ENCODE measurements at places on chromosomes 6 and 20. TPM values are rescaled to one million over a fixed set of nuclear protein-coding genes. Genes with fewer than 3 reads are reported as not detected.
A peak's percentile ranks its signal among the peaks of the same experiment; 100 is the strongest.

The WFDC10A gene
- not detected for total RNA-seq

The NMBR gene
- not detected for total RNA-seq

The KHDC1L gene
- total RNA-seq: not detected

The SLC32A1 gene
- total RNA-seq: not detected

The COL9A3 gene
- 0.28 TPM for total RNA-seq

The BANF2 gene
- not detected for total RNA-seq

The NCOA3 gene
- total RNA-seq: 29.0 TPM

The PSMB8 gene
- 33.3 TPM for total RNA-seq

DNA sequence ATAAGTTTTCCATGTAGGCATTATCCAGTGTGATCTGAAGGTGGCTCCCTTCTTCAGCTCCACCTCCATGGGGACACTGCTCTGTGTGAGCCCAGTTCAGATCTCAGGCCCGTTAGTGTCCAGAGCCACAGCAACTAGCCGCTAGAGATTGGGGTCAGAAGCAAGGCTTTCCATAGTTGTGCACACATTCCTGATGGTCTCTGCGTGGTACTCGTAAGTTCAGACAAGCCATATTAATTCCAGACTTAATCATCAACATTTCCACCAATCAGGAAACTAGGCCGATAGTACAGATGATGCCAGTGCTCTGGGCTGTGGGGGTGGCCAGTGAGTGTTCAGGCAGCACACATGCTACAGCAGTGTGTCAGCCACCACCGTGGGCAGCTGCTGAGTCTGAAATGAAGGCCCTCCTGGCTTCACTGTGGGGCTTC is 17.5 kb upstream of the SYNCRIP start:
- peaks cover under 1% of the 10 kb centered on the region for H3K36me3 ChIP-seq
- peak overlapping the region; percentile 2 for H3K4me3 ChIP-seq
- no peaks in the 10 kb centered on the region for H3K27me3 ChIP-seq

- H3K36me3 ChIP-seq: no peaks in the 10 kb centered on the region
- peak overlapping the region; percentile 56 for H3K27ac ChIP-seq
- peak; percentile 58 for DNase-seq
- peaks cover 10% of the 10 kb centered on the region for H3K4me1 ChIP-seq
Observed at GRCh38 chr6:129701721-129702455, 8.1 kb downstream of the ARHGAP18 start.

DNA sequence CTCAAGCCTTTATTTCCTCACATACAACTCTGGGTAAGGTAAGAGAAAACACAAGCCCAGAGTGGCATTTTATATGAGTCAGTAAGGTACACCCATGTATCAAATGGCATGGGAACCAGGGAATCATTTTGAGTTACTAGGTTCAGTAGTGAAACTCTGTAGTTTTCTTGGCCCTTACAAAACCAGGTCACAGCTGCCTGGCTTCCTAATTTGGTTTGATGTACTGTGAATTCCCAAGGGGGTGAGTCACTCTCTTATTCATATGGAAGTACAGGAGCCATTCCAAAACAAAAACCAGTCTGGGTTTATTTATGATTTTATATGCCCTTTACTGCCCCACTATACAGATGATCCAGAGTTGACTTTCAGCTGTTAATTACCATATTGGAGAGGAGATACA is 70.7 kb downstream of the PDE7B start:
- H3K4me3 ChIP-seq: no peak overlapping the region
- DNase-seq: peak; percentile 98
- H3K36me3 ChIP-seq: peaks cover 4% of the 10 kb centered on the region
- H3K27me3 ChIP-seq: no peaks in the 10 kb centered on the region
- H3K4me1 ChIP-seq: peaks cover 11% of the 10 kb centered on the region

DNA sequence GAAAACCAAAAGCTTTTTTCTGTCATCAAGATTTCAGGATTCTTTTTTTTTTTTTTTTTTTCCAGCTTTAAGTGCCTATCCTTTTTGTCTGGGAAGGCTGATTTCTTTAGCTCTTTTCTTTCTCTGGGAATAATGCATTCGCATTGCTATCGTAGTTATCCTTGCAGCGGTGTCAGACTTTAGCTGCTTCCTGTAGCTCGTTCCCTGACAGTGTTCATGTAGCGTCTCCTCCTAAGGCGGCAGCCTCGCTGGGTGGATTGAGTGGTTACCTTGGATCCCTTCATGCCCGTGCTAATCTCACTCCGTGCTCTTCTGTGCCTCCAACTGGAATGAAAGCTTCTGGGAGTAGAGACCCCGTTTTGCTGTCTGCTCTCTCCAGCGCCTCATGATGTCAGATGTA is 43.1 kb downstream of the UST start:
- DNase-seq: no peak
- H3K27me3 ChIP-seq: no peaks in the 10 kb centered on the region
- no peaks in the 10 kb centered on the region for H3K36me3 ChIP-seq
- H3K27ac ChIP-seq: no peak overlapping the region
- no peaks in the 10 kb centered on the region for H3K4me1 ChIP-seq

DNA sequence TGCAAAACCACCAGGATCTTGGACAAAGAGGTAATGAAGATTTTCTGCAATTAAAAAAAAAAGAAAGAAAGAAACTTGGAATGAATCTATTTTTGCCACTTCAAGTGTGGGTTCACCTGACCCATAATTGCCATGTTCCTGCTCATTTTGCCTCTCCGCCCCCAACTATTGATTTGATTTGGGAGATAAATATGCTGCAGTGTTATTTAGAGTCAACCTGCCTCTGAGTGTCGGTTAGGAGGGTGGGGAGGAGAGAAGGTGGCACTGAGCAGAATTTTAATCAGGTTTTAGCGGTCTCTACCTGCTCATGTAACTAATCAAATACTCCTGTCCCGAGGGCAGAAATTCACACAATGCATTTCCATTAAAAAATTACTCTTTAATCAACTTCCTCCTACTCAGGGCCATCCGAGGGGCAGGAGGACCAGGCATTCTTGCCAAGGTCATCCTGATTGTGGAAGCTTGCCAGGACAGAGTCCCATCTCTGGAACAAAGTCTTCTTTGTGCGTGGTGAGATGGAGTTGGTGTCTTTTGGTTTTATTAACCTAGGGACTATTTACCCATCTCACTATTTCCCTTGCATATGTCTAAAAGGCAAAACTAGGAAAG is 300.1 kb downstream of the CDH26 start:
- no peaks in the 10 kb centered on the region for H3K36me3 ChIP-seq
- no peak for DNase-seq
- H3K27me3 ChIP-seq: 0 out of 2 replicates have a peak, but pooled peaks cover 4% of the 10 kb centered on the region

- H3K27ac ChIP-seq: no peak overlapping the region
- no peak overlapping the region for H3K4me3 ChIP-seq
- no peaks in the 10 kb centered on the region for H3K36me3 ChIP-seq
- peaks cover 2% of the 10 kb centered on the region for H3K27me3 ChIP-seq
Observed at GRCh38 chr6:97312241-97312640, 29.2 kb upstream of the MMS22L start.

GRCh38 chr6:39073471-39074355 is 25.1 kb downstream of the GLP1R start:
- H3K27ac ChIP-seq: no peak overlapping the region
- no peak overlapping the region for H3K4me3 ChIP-seq

- H3K36me3 ChIP-seq: no peaks in the 10 kb centered on the region
- H3K4me3 ChIP-seq: no peak overlapping the region
- DNase-seq: no peak
- H3K27ac ChIP-seq: no peak overlapping the region
Observed at GRCh38 chr6:87830907-87831306, 128.9 kb upstream of the AKIRIN2 start.

- H3K27me3 ChIP-seq: no peaks in the 10 kb centered on the region
- DNase-seq: peak; percentile 33
- no peak overlapping the region for H3K4me3 ChIP-seq
- H3K4me1 ChIP-seq: peaks cover 7% of the 10 kb centered on the region
- no peaks in the 10 kb centered on the region for H3K36me3 ChIP-seq
Observed at GRCh38 chr6:158863646-158864045, 44.5 kb upstream of the EZR start.

DNA sequence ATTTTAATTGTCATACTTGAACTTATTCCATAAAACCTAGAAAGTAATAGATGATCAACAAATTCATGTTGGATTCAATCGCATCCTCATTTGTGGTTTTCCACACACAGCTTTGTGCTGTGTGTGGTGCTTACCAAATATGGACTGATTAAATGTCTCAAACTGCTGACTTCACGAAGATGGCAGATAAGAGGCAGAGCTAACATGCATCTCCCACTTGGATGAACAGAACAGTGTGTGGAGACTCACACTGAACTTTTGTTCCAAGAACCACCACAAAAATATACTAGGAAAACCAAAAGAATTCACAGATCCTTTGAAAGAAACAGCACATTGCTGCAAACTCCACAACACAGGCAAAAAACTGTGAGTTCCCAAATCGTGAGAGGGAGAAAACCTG is 603.7 kb downstream of the TENT5A start:
- no peaks in the 10 kb centered on the region for H3K27me3 ChIP-seq
- H3K27ac ChIP-seq: no peak overlapping the region
- H3K36me3 ChIP-seq: no peaks in the 10 kb centered on the region
- no peak for DNase-seq

DNA sequence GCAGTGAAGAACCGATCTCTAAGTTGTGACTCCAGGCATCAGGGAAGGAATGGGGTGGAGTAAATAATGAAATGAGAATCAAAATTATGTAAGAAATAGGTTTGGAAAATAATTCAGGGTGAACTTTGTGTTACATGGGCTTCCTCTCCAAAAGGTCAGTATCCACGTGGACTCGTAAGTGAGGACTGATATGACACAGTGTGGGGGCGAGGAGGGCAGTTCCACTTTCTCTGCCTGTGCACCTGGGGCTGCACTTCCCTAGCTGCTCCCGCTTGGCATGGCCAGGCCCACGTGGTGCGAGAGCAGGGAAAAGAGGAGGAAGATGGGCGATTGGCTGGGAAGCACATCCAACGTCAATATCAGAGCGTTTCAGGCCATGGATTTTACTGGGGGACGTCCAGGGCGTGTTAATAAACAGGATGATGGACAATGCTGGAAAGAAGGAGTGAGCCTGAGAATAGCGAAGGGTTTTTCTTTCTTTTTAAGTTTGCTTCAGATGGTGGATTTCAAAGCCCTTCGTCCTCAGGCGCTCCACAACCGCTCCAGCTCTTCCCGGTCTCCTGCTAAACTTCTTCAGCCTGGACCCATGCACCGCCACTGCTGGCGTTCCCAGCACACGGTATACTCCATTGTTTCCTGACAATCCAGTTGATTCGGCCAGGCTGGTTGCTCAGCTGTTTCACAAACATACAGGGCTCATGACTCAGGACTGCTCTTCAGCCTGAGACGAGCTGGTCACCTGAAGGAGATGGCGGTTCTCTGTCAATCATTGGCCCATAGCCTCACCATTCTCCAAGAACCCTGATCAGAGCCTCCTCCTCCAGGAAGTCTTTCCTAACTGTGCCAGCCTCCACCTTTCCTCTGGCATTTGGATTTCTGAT is 11.8 kb downstream of the CCR6 start:
- no peak for DNase-seq
- H3K36me3 ChIP-seq: no peaks in the 10 kb centered on the region
- H3K27me3 ChIP-seq: no peaks in the 10 kb centered on the region
- H3K4me3 ChIP-seq: no peak overlapping the region
- no peaks in the 10 kb centered on the region for H3K4me1 ChIP-seq

GRCh38 chr20:15700147-15700765 is 873.0 kb downstream of the KIF16B start:
- H3K27ac ChIP-seq: no peak overlapping the region
- H3K4me3 ChIP-seq: no peak overlapping the region
- H3K4me1 ChIP-seq: peaks cover 2% of the 10 kb centered on the region
- no peak for DNase-seq
- no peaks in the 10 kb centered on the region for H3K36me3 ChIP-seq

DNA sequence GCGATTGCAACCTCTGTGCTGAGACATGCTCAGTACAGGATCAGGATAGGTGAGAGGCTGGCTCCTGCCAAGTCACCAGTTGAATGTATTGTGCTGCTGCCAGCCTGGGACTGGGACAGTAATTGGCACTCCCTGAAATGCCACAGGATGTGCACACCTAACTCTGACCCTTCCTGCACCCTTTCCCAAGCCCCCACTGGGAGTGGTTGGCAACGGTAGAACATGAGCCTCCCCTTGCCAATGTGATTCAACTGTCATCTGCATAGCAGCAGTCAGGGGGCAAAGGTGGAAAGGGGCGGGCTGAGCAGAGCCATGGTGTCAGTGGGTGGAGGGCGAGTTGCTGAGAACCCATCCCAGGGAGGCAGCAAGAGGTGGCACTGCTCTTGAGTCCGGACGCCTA is 15.4 kb downstream of the SPINT3 start:
- H3K27me3 ChIP-seq: peaks cover 2% of the 10 kb centered on the region
- no peak overlapping the region for H3K27ac ChIP-seq
- no peaks in the 10 kb centered on the region for H3K4me1 ChIP-seq
- no peak overlapping the region for H3K4me3 ChIP-seq
- no peak for DNase-seq

- H3K36me3 ChIP-seq: no peaks in the 10 kb centered on the region
- H3K4me3 ChIP-seq: no peak overlapping the region
- no peaks in the 10 kb centered on the region for H3K4me1 ChIP-seq
- H3K27ac ChIP-seq: no peak overlapping the region
- no peaks in the 10 kb centered on the region for H3K27me3 ChIP-seq
- DNase-seq: no peak
Observed at GRCh38 chr20:22214296-22214695, 370.1 kb downstream of the FOXA2 start.

DNA sequence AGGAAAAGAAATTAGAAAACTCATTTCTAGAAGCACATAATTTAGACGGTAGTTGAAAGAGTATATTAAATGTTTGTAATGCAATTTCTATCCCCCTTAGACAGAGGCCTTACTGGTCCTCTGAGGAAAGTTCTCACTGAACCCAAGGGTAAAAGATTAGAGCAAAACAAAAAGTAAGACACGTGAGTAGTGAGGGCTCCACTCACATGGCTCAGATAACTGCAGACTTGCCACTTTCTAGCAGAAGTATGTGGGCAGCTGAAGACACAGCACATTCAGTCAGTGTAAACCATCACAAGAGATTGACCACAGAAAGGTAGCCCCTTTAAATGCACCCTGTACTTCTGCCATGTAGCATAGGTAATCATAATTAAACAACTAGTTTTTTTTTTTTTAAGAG is 193.8 kb downstream of the BTBD9 start:
- H3K4me3 ChIP-seq: no peak overlapping the region
- no peaks in the 10 kb centered on the region for H3K27me3 ChIP-seq
- DNase-seq: peak; percentile 4
- no peaks in the 10 kb centered on the region for H3K36me3 ChIP-seq
- H3K27ac ChIP-seq: no peak overlapping the region

DNA sequence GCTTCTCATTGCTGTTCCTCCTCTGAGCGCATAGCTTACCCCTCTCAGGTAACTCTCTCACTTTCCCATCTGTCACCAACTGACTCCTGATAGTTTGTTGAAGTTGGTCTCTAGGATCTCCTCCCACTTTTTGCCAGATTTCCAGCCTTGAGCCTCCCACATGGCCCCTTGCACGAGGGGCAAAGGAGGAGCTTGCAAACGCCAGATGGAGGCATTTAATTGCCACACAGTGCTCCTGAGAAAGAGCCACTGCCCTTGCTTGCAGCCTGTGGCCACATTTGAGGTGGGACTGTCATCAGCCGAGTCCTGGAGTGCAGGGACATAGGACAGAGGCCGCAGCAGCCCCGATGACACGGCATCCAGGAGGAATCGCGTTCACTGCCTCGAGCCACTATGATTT is 348.7 kb downstream of the SMOC2 start:
- no peak for DNase-seq
- no peak overlapping the region for H3K27ac ChIP-seq
- H3K27me3 ChIP-seq: no peaks in the 10 kb centered on the region
- H3K4me3 ChIP-seq: no peak overlapping the region
- H3K36me3 ChIP-seq: no peaks in the 10 kb centered on the region
